ENCODE measurements at places on chromosomes 5 and 9.

DNA sequence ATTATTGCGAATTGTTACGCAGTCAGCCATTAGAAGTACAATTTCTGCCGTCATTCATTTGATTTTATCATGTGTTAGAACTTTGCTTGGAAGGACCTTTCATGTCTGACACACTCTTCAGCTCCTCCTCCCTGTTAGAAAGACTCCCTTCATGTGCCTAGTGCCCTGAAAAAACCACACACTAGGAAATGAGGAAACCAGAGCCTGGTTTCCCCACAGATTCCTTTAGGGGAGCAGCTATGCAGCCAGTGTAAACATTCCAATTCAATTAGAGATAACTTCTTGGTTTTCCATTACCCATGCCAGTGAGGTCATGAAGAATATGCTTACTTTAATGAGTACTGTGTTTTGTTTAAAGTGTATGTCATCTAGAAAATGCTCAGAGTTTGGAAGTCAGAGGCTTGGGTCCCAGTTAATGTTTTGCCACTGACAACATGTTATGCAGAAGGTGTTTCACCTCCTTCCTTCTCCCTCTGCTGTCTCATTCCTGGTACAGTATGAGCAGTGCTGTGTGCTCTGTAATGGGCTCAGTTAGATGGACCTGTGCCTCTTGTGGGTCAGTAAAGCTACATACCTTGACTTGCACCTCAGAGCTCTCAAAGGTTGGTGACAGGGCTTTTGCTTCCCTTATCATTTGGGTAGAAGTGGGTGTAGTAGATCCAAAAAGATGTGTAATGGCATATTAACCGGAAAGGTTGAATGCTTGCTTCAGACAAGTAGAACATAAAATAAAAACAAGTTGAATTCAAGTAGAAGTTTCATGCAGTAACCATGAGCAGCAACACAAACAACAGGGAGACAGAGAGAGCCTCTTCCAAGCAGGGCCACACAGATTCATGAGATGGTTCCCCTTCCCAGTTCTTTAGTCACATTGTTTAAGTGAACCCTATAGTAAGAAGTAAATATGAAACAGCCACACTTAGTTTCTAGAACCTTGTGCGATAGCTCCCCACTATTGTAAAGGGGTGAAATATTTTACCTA is 52.6 kb upstream of the TNFAIP8 start:
- no peak for DNase-seq

DNA sequence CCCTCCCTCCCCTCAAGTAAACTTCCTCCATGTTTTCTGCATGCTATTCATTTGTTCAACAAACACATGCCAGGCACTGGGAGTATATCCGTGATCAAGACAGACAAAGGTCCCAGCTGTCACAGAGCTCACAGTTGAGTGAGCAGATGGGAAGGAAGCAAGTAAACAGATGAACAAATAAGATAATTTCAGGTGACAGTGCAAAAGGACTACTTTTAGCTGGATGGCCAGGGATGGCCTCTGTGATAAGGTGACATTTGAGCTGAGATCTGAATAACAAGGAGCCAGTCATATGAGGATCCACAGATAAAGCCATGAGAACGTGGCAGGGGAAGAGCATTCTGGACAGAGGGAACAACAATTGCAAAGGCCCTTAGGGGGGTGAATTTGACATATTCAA is 121.7 kb upstream of the RAD23B start:
- DNase-seq = no peak

DNA sequence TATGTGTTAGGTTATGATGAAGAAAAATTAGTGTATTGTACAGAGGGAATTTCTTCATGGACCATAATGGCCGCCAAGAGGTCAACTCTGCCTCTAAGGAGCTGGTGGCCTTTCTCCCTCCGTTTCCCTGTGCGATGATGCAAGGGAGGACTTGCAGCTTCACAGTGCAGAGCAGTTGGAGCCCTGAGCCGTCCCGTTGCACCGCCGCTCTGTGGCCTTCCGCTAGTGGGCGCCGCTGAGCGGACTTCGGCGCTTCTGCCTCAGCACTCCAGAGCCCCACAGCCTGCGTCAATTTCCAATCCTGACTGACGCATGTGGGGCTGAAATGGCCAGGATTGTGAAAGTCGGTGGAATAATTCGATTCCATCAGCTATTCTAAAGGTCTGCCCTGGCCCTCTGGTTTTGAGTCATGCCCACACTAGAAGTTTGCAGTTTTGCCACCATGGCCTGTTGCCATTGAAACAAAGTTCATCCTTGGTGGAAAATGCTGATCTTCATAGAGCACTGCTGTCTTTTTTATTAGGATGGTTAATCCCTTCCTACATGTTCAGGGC is 22.7 kb upstream of the LECT2 start:
- no peak for DNase-seq

DNA sequence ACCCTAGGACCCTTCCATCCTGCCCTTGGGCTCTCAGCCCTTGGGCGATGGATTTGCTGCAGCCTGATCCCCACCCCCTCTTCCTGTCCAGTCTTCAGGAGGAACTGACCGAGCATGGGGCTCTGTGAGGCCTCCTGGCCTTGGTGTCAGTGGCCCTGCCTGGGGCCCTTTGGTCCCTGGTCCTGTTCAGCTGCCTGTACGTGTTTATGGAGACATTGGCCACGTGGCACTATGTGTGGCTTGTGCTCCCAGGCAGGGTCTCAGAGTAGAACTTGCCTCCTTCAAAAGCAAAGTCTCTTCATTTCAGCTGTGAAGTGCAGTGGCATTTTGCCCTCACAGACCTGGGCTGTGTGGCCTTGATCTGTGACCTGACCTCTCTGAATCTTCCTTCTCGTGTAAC is 11.1 kb downstream of the FCN2 start:
- no peak for DNase-seq

- no peak for DNase-seq
Measured at GRCh38 chr9:86749161-86749893, 198.0 kb downstream of the GAS1 start.

DNA sequence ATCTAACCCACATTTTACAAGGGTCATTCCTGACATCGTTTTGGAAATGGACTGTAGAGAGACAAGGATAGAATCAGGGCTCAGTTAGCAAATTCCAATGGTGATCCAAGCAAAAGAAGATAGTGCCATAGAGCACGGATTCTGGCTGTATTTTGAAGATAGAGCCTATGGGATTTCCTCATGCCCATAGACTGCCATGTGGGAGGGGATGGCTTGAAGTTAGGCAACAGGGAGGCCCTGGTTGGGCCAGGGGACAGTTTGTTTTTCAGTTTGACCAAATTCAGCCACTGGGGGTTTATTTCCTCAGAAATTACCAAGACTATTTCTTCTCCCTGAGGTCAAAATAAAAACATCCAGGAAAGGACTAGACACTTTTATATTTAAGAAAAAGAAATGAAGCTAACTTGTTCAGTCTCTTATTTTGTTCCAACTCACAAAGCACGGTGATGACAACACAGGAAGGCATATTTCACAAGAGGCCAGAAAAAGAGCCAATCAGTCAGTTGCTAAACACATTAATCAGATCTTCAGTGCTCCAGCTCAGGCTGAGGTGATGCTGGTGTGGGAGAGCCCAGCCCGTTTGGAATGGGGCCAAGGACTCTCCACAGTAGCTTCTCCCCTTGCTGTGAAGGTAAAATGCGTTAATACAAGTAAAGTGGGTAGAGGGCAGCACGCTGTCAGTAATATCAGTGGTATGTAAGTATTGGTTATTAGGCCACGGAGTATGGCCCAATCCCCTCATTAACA is 4.4 kb upstream of the DCTN4 start:
- no peak for DNase-seq

DNA sequence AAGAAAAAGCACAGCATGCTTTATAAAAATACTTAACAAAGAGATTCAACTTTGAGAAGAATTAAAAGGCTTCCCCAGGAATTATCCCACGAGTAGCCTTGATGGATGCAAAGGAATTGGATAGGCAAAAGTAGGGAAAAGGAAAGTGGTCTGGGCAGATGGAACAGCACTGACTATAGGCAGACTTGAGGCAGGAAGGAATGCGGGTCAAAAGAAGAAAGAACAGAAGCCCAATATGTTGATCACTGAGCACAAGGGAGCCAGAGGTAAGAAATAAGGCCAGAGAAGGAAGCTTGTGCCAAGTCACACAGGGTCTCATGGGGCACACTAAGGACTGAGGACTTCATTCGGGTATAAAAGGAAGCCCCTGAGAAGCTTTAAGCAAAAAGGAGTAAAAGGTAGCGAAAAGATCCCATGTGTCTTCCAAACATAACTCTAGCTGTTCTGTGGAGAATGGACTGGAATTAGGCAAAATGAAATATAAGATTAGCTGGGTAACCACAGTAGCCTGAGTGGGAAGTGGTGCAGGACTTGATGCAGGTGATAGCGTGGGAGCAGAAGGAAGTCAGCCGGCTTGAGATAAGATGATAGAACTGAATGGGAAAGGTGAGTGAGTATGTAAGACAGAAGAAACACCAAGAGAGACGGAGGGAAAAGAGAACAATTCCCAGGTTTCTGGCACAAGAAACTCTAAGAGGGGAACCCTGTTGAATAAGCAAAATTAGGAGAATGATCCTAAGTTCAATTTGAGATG is 106.6 kb downstream of the DENND1A start:
- DNase-seq = no peak

- DNase-seq = no peak
Measured at GRCh38 chr5:91484662-91485061, 101.5 kb upstream of the ARRDC3 start.

DNA sequence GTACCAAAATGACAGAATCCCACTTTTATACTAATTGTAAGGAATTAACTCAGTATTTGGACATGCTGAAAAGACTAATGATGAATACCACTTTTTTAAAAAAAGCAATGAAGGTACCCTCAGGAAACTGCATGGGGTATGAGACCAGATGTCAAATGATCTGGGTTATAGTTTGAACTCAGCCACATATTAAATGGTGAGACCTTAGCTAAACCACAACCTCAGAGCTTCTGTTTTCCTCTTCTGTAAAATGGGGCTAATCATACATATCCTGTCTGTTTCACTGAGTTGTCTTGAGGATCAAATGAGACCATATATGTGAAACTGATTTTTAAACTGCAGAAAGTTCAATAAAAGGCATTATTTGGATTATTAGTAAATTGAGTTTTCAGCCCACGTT is 238.4 kb downstream of the AP3B1 start:
- DNase-seq = no peak

- no peak for DNase-seq
Measured at GRCh38 chr5:92402045-92402444, 1018.9 kb upstream of the ARRDC3 start.

- DNase-seq = no peak
Measured at GRCh38 chr5:176736931-176737745, 73.2 kb upstream of the UNC5A start.

- no peak for DNase-seq
Measured at GRCh38 chr9:86667307-86667706, 280.0 kb downstream of the GAS1 start.

DNA sequence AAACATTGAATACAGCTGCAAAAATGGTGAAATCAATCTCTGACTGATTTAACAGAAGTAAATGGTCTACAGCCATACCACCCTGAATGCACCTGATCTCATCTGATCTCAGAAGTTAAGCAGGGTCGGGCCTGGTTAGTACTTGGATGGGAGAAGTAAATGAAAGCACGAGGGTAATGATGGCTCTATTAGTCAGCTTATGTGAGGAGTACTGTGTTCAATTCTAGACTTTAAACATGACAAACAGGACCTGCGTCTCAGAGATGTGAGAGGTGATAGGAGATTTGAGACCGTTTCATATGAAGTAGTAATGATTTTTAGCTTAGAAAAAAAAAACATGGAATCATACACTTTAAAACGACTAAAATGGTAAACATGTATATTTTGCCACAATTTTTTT is 77.1 kb upstream of the SUSD1 start:
- DNase-seq = no peak
